ENCODE measurements at places on chromosomes 6 and 20. TPM values are rescaled to one million over a fixed set of nuclear protein-coding genes. Genes with fewer than 3 reads are reported as not detected.

NNAT gene
- total RNA-seq = not detected

RAET1L gene
- total RNA-seq = 1.2 TPM

IL17F gene
- not detected for total RNA-seq

RIPOR2 gene
- 4.9 TPM for total RNA-seq

SPATS1 gene
- not detected for total RNA-seq

COL11A2 gene
- total RNA-seq = 1.5 TPM

VPS16 gene
- total RNA-seq = 32.1 TPM

LY6G6C gene
- not detected for total RNA-seq

MUCL3 gene
- not detected for total RNA-seq

WFDC10B gene
- not detected for total RNA-seq

GRCh38 chr6:16337295-16337975 lies 99.0 kb downstream of the GMPR start:
- peak; percentile 63 for DNase-seq

GRCh38 chr6:149473080-149474052 lies 11.4 kb downstream of the ZC3H12D start:
- peak; percentile 61 for DNase-seq

DNA sequence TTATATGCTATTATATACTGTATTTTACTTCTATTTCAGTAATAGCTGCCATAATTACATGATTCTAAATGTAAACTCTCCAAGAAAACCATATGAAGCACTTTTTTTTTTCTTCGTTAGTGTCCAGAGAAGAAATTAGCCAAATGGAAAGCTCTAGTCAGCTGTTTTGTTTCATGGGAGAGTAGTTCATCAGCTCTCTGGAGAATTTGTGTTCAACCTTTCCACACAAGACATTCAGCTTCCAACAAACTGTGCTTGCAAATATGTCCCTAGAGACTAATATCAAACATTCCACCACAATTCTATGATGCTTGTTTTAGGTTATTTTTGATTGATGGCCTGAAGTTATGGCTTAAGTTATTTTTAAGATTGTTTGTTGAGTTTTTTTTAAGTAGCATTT lies 19.5 kb downstream of the FHL5 start:
- DNase-seq = no peak

GRCh38 chr6:108868647-108869046 lies 20.4 kb downstream of the ARMC2 start:
- DNase-seq = no peak

DNA sequence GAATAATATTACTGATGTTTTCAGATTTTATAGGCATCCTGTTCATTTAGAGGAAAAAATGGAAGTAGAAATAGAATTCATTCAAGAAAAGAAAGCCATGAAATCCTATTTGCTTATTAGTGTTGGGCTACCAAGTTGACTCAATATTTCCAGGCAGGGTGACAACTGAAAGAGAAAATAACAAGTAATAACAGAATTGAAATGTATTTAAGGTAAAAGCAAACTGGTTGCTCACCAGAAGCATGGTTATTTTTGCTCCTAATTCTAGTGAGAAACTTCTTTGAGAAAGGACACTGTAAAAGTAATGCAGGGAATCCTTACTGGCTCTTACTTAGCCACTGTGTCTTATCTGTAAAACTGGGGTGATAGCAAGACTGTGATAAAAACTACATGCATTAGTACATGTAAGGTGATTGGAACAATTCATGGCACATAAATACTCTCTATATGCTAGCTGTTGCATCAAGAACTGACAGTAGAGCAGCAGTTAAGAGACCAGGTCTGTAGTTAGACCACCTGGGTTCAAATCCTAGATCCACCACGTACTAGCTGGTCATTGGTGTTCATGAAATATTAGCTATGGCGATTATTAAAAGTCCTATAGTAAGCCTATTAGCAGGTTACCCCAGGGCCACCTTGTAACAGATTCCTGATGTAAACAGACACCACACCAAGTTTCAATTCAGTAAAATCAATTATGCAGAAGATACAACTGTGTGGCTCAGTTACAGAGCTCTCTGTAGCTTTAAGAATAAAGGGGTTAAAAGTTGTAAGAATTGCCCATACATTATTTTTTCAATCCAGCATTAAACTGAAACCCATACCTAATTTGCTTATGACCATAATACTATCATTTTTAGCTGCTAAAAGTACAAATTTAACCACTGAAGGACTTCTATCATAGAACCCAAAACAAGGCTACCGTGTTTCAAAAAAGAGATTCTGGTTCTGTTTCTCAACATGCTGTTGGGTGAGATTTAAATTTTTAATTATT lies 159.2 kb upstream of the COL21A1 start:
- DNase-seq = no peak

DNA sequence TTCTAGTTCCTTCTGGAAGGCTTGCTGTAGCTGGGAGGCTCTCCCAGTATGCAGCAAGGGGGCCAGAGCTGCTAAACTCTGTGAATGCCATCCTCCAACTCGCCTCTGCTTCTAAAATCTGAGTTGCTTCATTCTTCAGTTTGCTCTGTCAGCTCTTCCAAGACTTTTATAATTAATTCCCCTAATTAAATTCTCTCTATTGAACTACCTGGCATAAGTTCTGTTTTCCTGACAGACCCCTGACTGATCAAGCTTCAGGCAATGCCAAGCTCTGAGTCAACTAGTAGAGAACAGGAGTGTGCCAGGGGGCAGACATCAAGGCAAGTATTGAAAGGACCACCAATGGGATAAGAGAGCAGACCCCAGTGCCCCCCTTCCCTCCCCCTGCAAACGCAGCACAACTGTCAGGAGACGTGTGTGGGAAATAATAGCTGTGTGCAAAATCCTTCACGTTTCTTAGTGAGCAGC lies 109.3 kb upstream of the TAB2 start:
- DNase-seq = no peak

GRCh38 chr20:62141397-62142251 lies 1.6 kb downstream of the PSMA7 start:
- DNase-seq = peak; percentile 42

GRCh38 chr6:116238083-116238482 lies 15.8 kb downstream of the TSPYL4 start:
- DNase-seq = no peak

DNA sequence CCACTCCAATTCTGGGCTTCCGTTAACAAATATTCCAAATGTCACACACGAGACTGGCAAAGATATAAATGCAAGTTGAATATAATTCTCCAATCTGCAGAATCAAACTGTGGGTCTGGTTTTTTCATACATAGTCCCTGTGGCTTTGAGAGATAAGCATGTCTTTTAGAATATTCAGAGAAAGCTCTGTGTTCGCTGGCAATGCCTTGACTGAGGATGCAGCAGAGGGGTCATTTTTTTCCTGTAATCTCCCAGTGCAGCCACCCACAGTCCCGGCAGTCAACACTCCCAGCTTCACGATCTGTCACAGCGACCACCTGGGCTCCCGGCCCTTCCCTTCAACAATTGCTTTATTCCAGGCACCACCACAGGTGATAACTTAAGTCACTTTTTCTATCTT lies 30.5 kb downstream of the MUC22 start:
- DNase-seq = no peak

DNA sequence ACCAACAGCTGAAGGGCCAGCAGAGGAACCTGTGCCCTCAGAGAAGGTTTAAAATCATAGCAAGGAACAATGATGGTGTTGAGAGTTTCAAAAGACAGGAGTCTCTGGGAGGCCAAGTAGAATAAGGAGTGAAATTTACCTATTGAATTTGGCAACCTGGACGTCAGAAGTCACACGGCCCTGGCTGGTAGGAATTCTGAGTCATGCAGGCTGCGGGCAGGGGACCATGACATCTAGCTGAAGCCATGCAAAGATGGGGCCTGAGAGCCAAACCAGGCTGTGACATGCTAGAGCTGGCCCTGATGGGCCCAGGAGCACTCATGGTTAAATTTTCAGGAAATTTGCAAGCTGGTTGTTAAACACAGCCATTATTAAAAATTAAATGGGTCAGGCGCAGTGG lies 64.0 kb upstream of the SNX9 start:
- peak; percentile 21 for DNase-seq

DNA sequence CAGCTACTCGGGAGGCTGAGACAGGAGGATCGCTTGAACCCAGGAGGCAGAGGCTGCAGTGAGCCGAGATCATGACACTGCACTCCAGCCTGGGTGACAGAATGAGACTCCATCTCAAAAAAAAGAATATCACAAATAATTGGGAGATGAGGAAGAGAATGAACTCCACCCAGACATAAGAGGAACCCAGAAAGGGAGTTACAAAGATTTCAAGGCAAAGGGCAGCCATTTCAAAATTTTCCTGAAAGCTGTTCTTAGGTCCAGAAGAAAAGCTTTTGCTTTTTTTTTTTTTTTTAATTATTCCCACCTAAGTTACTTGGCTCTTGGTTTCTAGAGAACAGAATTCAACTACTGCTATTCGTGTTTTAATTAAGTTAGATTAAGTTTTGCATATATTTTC lies 23.8 kb downstream of the MYB start:
- DNase-seq = no peak

DNA sequence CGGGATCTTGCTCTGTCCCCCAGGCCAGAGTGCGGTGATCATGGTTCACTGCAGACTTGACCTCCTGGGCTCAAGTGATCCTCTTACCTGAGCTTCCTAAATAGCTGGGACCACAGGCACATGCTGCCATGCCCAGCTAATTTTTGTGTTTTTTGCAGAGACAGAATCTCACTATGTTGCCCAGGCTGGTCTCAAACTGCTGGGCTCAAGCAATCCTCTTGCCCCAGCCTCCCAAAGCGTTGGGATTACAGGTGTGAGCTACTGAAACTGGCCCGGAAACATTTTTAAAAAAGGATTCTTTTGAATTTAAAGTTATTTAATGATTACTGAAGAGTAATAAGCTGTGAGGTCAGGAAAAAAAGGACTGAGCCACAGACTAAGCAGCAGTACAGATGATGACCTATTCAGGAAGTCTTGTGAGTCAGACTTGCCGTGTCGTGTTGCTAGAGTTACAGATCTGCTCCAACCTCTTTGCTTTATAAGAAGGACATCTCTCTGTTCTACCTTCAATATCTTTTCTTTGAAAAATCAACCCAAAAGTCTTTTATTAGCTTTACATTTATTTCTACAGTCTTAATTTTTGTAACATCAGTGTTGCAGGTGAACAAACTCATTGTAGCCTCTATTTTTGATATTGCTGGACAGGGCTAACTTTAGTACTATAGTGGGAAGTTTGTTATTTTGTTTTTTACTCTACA lies 108.7 kb downstream of the NCOA3 start:
- DNase-seq = peak; percentile 66

GRCh38 chr20:22460231-22460630 lies 124.1 kb downstream of the FOXA2 start:
- DNase-seq = no peak

DNA sequence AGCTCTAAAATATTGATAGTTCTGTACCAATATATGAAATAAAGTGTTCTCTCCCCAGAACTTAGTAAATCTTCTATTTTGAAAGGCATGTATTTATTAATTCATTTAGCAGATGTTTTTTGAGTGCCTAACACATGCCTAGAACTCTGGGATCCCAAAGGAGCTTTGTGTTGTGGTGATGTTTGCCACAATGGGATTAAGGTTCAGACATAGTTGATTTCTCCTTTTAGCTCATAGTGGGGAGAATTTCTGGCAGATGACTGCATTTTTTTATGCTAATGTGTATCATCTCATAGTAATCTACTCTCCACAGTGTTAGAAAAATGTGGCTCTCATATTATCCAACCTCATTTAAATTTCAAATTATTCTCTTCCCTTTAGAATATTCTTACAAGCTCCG lies 21.7 kb downstream of the MYB start:
- no peak for DNase-seq

- DNase-seq = no peak
Observed at GRCh38 chr6:49563006-49563886, 12.8 kb downstream of the C6orf141 start.

DNA sequence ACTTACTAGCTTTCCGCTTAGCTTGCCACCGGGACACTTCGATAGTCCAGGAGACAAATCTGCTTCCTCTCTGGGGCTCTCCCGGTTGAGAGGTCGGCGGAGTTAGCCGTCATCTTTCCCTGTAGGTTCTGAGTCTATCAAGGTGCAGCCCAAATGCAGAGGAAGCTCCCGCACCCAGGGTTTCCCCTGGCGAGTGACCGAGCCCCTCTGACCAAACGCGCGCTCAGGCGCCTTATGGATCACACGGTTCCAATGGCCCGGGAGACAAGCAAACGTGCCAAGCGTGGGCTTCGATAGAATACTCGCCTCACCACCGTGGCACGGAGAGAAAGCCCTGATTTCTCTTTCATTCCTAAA lies 15.8 kb upstream of the FOXC1 start:
- DNase-seq = no peak

- no peak for DNase-seq
Observed at GRCh38 chr6:72653026-72653425, 31.2 kb downstream of the KCNQ5 start.

DNA sequence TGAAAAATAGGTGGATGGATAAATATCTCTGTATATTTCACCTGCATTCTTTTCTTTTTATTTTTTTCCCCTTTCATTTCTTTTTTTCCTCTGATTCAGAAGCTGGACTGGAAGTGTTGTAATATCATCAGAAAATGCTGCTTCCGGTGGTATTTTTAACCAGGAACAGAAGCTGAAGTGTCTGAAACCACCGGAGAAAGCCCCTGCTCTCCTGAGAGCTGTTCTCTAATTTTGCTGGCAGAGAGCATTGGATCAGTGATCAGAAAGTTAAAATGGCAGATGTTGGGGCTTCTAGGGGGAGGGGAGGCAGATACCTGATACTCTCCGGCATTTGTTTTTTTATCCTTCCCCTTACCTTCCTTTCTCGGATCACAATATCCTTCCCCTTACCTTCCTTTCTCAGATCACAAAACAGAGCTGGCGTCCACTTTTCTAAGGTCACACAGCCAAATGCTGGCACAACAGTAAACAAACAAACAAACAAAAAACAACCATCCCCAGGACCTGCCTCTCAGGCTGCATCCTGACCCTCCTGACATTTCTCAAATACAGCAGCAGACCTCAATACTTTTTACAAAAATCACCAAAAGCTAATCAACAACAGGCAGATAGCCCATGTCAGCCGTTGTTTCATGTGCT lies 143.2 kb upstream of the ZNF217 start:
- DNase-seq = peak; percentile 30

- DNase-seq = peak; percentile 70
Observed at GRCh38 chr20:31822421-31823330, 3.5 kb downstream of the MYLK2 start.

Data from MCF 10A (cell line).